ENCODE measurements at places on chromosomes 7 and 10. TPM values are rescaled to one million over a fixed set of nuclear protein-coding genes. Genes with fewer than 3 reads are reported as not detected.

DNA sequence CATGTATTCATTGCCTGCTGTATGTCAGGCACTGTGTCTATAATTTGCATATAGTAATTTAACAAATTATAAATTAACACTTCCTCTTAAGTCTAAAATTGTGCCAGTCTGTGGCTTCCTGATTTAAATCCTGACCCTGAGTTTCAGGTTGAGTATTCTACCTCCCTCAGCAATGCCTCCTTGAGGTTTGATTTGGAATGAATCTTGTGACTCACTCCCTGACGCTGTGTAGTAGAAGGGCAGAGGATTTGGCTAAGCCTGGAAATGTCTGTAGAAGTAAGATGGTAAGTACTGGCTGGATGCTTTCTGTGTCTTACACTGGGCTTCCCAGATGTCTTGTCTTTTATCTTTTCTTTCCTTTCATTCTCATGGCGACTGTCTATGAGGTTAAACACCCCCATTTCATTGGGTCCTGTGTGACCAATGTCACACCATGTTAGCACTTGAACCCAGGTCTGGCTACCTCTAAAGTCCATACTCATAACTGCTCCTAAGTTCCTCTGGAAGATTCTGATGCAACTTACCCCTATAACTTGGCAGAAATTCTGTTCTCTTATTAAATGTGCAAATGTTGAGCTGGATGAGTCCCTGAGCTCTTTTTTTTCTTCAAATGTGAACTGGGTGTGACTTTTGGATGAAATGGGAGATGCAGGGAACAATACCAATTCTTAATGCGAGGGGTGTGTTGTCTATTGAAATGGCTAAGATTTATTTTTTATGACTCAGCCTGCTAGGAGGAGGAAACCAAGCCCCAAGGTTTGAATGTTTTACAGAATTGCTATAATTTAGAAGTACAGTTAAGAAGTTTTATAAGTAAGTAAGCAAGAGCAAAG lies 48.5 kb downstream of the PLCE1 start:
- H3K4me3 ChIP-seq = no peak overlapping the region

DNA sequence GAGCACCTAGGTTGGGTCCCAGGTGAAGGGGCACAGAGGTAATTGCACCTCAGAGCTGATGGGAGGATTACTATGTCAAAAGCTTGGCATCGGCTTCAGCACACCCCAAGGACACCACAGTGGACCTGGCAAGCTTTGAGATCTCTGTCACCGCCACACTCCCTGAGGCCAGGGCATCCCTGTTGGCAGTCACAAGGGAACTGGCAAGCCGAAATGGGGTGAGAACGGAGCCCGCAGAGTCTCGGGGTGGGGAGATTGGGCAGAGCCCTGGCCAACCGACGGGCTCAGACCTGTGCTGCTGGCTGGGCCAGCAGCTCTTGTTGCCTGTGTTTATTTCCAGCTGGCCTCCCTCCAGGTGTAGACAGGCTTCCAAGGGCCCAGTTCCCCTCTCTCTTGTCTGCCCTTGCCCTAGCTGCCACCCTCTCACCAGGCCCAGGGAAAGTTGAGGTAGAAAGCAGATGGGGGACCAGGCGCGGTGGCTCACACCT lies 2.5 kb downstream of the HSPB1 start:
- no peaks in the 10 kb centered on the region for H3K27me3 ChIP-seq
- no peaks in the 10 kb centered on the region for H3K36me3 ChIP-seq
- no peak overlapping the region for H3K4me3 ChIP-seq
- H3K27ac ChIP-seq = no peak overlapping the region
- peaks cover 7% of the 10 kb centered on the region for H3K4me1 ChIP-seq

GRCh38 chr7:111438369-111439289 lies 123.7 kb downstream of the IMMP2L start:
- DNase-seq = no peak
- no peaks in the 10 kb centered on the region for H3K4me1 ChIP-seq
- H3K27me3 ChIP-seq = no peaks in the 10 kb centered on the region
- no peaks in the 10 kb centered on the region for H3K36me3 ChIP-seq
- H3K4me3 ChIP-seq = no peak overlapping the region
- peak overlapping the region; percentile 13 for H3K27ac ChIP-seq

DNA sequence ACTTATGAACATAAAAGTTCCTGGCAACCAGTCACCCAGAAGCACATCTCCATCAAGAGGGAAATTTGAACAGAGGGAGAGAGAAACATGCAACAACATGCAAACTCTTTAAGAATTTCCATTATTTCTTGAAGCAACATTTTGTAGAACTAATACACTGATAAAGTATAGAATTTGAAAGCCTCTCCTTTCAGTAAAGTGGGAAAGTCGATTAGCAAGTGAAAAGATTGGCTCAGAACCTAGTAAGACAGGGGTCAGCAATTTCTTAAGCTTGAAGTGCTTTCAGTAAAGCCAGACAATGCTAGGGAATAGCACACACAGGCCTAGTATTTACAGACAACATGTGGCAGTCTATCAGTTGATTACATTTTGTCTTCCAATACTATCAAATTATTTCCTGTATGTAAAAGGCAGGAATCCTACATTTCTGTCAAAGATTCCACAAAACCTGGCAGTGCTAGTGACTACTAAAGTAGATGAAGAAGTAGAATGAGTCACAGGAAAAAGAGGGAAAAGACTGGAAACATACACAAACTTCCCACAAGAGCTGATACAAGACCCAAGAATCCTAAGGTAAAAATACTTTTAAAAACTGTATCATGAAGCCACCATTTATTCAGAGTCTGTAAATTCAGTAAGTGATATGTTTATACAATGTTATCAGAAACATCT lies 25.2 kb downstream of the DNAJC1 start:
- H3K36me3 ChIP-seq = no peaks in the 10 kb centered on the region
- H3K4me1 ChIP-seq = peaks cover 4% of the 10 kb centered on the region
- H3K4me3 ChIP-seq = no peak overlapping the region
- no peak for DNase-seq

The HOXA3 gene
- not detected for total RNA-seq

The ZP3 gene
- 1.6 TPM for total RNA-seq

The CLCN1 gene
- total RNA-seq = 0.11 TPM

Data from CD8-positive, alpha-beta memory T cell (primary cell).